ENCODE measurements at places on chromosomes 3 and 15.

DNA sequence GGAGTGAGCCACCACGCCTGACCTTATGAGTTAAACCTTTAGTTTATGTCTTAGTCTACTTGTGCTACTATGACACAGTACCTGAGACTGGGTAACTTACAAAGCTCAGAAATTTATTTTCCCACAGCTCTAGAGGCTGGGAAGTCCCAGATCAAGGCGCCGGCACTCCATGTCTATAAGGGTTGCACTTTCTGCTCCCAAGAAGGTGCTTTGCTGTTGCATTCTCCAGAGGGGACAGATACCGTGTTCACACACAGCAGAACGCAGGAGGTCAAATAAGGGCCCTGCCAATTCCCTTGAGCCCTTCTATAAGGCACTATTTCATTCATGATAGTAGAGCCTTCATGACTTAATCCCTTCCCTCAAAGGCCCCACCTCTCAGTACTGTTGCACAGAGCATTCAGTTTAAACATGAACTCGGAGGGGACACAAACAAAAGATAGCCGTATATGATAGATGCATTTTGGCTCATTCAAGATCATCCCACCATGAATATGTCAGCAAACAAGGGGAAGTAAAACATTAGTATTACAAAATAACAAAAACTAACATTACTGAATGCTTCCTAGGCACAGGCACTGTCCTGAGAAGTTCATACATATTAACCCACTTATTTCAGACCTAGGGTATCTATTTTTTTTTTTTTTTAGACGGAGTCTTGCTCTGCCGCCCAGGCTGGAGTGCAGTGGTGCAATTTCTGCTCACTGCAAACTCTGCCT is 26.5 kb downstream of the PLA1A start:
- DNase-seq, result no peak

DNA sequence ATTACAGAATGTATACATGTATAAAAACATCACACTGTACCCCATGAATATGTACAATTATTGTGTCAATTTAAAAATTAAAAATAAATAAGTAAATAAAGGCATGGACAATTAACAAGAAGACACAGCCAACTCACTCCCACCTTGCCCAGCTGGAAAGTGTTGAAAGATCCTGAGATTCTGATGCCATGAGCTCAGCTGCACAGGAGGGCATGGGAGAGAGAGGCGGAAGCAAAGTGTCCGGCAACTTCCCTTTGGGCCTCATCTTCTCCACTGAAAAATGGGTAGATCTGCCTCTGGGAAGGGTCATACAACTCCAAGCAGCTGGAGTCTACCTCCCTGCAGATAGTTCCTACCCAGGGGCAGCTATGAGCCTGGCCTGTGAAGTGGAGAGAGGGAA is 277.3 kb downstream of the UACA start:
- no peak for DNase-seq

GRCh38 chr3:148981273-148981672 is 10.1 kb upstream of the GYG1 start:
- no peak for DNase-seq

GRCh38 chr3:189516039-189516438 is 115.2 kb upstream of the TP63 start:
- no peak for DNase-seq

DNA sequence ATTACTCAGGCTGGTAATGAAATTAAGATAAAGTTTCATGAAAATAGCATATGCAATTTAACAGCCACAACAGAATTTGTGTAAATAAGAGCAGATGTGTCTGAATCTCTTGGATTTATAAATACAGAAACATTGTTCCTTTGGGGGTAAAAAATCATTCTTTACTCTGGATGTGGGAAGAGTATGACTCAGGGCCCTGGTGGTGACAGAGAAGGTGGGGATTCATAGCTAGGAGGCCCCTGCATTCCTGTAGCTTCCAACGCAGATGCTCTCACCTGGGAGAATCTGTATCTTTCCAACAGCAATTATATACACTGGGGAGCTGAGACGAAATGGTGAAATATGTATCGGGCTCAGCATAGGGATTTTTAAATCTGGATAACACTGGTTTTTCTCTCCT is 167.6 kb upstream of the CADPS start:
- DNase-seq, result no peak

- DNase-seq, result no peak
Measured at GRCh38 chr3:190169877-190170276, 49.2 kb upstream of the P3H2 start.

DNA sequence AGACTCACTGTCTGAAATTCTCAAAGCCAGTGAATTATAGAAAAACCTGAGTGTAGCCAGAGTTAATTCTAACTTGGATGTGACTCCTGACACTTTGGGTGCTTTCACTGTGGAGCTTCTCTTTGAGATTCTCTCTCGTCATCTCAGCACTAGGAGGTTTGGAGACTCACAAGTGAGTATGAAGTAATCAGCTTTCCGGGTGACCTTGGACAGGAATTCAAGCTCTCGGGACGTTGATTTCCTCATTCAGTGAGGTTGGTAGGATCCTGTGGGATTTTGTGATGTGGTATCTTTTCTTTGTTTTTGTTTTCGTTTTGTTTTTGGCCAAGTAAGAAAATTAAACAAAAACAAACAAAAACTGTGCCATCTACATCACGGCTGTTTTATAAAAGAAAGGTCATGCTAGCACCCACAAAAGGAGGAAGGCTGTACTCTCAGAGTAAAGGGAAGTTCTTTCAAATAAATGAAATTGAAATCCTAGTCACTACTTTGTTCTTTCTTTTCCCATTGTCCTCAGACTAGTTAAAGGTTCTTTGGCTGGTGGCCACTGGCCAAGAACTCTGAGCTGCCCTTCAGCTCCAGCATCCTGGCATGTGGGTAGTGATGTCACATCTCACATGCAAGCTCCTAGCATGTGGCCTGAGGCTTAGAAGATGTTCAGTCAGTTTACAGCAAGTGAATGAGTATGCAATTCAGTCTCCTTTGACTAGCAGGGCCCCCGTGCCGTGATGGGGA is 263.3 kb upstream of the TPM1 start:
- DNase-seq, result no peak

- DNase-seq, result no peak
Measured at GRCh38 chr15:29465196-29465595, 195.6 kb upstream of the NSMCE3 start.

DNA sequence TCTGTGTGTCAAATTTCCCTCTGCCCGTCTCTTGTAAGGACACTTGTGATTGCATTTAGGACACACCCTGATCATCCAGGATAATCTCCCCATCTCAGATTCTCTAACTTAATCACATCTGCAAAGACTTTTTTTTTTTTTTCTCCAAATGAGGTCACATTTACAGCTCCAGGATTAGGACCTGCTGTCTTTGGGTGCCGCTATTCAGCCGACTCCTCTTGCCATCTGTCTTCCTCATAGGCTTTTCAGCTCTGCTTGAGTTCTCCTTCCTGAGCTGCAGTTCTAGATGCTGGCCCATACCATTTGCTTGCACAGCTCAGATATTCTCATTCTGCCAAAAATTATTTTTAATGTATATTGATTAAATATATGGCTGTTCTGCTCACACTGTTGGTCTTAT is 94.3 kb upstream of the TLE3 start:
- no peak for DNase-seq

DNA sequence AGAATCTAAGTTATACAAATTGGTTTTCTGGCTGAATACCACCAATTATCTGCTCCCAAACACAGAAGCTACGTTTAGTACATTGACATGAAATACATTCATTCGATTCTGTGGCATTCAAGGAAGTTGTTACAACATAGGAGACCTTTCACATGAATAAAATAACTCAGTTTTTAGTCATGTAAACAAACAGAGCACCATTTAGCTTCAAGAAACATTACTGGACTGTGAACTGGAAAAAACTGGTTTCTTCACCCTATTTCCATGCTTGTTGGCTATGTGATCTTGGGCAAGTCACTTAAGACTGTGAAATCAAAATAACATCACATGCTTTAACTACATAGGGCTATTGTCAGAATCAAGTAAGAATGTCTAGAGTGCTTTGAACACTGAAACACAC is 46.2 kb downstream of the NRG4 start:
- DNase-seq, result no peak

- DNase-seq, result no peak
Measured at GRCh38 chr3:95134693-95135413, 1072.0 kb downstream of the NSUN3 start.

- DNase-seq, result no peak
Measured at GRCh38 chr15:75307778-75308390, 25.2 kb downstream of the GOLGA6D start.

- no peak for DNase-seq
Measured at GRCh38 chr15:90607361-90607760, 77.6 kb downstream of the CRTC3 start.

- no peak for DNase-seq
Measured at GRCh38 chr3:188051801-188052168, 102.2 kb upstream of the LPP start.

- DNase-seq, result no peak
Measured at GRCh38 chr3:58383904-58384303, 49.7 kb downstream of the PDHB start.

DNA sequence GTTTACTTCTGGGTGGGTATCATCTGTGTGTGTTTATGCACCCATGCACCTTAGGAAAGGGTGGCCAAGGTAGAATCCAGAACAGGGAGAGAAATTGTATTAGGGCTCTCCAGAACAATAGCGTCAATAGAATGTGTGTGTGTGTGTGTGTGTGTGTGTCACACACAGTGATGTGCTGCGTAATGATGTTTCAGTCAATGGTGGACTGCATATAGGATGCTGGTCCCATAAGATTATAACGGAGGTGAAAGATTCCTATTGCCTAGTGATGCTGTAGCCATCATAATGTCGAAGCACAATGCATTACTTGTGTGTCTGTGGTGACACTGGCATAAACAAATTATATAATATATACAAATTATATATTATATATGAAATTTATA is 69.3 kb upstream of the PRR23C start:
- DNase-seq, result no peak

GRCh38 chr3:143016321-143016972 is 15.1 kb downstream of the U2SURP start:
- no peak for DNase-seq

DNA sequence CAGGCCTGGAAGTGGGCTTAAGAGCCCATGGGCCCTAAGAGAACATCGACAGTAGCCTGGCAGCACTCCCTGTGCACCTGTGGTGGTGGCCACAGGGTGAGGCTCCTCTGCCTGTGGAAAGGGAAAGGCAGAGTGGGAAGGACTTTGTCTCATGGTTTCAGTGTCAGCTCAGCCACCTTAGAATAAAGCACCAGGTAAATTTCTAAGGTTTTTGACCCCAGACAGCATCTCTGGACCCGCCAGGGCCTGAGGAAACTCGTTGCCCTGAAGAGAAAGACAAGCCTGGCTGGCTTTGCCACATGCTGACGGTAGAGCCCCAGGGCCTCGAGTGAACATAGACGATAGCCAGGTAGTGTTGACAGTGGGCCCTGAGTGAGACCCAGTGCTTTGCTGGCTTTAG is 22.1 kb downstream of the GOLGA6A start:
- no peak for DNase-seq

DNA sequence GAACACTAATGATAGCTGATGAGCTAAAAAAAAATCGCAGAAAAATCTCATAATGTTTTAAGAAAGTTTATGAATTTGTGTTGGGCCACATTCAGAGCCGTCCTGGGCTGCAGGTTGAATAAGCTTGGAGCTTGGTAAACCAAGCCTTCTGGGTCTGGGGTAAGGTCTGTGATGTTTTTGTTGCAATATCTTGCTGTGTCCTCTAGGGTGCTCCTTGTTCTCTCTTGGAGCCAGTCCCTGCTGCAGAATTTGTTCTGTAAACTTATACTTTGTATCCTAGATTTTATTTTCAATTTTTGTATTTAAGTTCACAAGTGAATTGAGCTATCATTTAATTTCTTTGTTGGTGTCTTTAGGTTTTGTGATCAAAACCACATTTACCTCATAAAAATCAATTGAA is 143.7 kb downstream of the NR1D2 start:
- no peak for DNase-seq

DNA sequence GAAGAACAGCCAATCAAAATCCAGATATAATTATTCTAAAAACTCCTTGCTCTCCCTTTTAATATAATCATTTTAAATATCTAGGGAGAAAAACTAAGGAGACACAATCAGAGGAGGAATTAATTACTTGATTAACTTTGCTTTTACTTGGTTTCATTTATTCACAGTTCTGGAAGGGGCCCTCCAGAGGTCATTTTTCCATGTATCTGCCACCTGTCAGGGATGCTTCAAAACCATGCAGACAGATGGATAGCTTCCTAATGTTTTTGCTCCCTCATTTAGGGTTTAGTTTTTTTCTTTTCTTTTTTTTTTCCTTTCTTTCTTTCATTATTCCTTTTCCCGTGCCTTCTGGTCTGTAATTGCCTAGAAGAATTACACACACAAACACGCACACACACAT is 438.1 kb upstream of the ARPP21 start:
- DNase-seq, result no peak

DNA sequence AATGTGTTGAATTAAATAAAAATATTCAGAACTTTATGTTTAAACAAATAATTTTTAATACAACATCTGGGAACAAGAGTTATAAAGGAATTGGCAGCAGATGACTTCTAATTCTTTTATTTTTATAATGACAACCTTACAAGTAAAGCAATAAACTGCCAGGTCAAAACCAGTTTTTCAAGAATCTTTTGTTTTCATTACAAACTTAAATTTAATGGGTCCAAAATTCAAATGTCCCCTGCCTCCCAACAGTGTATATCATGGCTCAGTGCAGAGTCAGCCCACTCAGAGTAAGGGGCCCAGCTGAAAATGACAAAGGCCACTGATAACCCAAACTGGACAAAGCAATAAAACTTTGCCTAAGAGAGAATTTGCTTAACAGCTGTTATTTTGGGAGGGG is 81.5 kb downstream of the STRIT1 start:
- no peak for DNase-seq

GRCh38 chr3:56970461-56970879 is 90.0 kb upstream of the SPATA12 start:
- DNase-seq, result no peak

GRCh38 chr3:12972781-12973702 is 100.2 kb downstream of the IQSEC1 start:
- DNase-seq, result no peak

DNA sequence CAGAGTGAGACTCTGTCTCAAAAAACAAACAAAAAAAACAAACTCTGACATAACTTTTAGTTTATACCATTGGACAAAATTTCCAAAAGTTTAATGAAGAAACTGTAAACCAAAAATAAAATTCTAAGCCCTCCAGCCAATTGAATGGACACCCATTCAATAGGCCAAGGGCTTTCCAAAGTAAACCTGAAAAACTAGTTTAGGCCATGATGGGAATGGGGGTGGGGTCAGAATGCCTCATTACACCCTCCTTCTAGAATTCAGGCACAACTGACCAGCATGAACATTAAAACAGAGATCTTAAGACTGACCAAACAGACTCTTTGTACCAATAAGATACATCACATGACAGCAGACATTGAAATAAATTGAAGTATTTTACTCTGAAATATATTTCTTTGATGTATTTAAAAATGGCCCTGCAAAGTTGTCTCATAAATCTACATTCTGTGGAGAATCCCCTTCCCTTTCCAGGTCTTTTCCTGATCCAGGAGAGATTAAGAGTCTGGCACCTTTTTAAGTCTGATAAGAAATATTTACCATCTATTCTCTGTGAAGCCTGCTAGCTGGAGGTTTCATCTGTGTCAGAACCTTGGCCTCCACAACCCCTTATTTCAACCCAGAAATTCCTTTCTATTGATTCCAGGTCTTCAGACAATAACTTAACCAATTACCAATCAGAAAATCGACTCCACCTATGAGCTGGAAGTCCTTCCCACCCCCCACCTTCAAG is 15.7 kb downstream of the THOC7 start:
- DNase-seq, result no peak

GRCh38 chr3:74571118-74571517 is 43.3 kb downstream of the CNTN3 start:
- DNase-seq, result no peak

GRCh38 chr3:162978136-162978535 is 1481.5 kb downstream of the OTOL1 start:
- no peak for DNase-seq

Data from stimulated activated CD4-positive, alpha-beta T cell treated with anti-CD3 and anti-CD28 coated beads, TNF-alpha, amount 100 ng/mL, for 4 hours (primary cell).